Activated CD8-positive, alpha-beta memory T cell treated with anti-CD3 and anti-CD28 coated beads for 1 hour (primary cell): ENCODE measurements at places on chromosomes 7 and 10.

DNA sequence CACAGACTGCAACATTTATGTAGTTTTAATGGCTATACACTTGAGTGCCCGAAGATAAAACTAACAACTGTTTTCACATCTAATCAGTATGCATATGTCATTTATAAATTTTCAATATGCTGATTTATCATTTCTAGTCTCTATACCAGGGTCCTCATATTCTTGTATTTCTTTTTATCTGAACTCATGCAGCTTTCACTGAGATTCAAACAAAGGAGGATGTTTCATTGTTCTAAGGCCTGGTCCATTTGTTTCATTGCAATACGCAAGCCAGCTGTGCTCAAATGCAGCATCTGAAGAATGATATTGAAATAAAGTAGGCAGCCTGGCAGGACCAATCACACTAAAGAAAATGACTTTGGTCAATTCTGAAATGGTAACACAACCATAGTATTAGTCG, 31.7 kb downstream of the MAGI2 start:
- no peak for DNase-seq

DNA sequence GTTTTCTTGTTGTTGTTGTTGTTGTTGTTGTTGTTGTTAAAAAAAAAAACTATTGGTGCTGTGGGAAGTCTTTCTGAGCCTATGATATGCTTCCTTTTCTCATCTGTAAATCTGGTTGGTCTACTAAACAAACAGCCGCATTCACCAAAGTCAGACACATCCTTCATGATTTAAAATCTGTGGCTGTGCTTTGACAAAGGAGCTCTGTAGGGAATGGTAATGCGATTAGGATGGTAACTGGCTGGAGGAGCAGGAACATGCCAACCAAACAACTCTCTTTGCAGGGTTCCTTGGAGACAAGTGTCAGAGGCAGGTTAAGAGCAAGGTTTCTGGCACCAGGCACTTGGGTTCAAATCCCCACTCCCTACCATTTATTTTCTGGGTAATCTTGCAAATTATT, 14.9 kb upstream of the SP4 start:
- DNase-seq = no peak

DNA sequence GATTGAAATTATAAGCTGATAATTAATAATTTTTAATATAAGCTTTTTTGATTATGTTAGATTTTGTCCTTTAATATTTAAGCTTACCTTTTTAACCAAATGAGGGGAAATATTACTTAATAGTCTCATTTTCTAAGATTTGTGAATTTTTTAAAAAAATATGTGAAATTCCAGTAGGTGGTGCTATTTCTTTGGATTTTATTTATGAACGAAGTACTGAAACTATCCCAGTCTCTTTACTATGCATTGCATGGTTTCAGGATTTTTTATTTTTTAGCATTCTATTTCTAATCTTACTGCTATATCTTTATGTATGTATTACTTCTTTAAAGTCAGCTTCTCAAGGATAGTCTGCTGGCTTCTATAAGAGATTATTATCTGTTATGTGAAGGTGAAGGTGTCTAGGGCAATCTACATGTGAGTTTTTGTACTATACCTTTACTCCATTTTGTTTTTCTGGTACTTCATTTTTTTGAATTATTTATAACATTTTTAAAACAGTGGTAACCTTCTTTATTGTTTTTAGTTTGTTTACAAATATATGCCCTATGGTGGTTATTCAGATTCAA, 78.3 kb downstream of the ATRNL1 start:
- no peak for DNase-seq

DNA sequence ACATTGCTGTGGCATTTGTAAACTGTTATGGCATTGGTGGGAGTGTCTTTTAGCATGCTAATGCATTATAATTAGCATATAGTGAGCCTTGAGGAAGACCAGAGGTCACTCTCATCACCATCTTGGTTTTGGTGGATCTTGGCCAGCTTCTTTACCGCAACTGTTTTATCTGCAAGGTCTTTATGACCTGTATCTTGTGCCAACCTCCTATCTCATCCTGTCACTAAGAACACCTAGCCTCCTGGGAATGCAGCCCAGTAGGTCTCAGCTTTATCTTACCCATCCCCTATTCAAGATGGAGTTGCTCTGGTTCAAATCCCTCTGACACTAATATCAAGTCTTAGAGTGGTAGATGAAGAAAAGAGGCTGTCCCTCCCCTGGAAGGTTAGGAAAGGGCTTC, 506.2 kb downstream of the GALNT17 start:
- DNase-seq = no peak

DNA sequence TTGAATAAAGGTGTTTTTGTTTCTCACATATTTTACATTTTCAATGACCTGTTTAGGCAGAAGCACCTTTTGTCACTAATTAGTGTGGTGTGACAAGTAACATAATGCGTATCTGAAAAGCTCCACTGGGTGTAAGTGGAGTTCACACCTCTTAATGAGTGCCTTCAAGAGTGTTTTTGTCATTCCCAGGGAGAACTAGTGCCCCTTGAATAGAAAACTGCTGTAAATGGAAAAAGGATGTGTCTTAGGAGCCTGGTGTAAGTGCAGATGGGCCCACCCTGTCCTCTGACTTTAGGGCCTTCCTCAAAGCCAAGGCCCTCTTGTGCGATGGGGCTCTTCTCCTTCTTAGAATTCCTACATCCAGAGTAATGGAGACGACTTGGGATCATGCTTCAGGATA, 170.0 kb downstream of the MGMT start:
- no peak for DNase-seq

DNA sequence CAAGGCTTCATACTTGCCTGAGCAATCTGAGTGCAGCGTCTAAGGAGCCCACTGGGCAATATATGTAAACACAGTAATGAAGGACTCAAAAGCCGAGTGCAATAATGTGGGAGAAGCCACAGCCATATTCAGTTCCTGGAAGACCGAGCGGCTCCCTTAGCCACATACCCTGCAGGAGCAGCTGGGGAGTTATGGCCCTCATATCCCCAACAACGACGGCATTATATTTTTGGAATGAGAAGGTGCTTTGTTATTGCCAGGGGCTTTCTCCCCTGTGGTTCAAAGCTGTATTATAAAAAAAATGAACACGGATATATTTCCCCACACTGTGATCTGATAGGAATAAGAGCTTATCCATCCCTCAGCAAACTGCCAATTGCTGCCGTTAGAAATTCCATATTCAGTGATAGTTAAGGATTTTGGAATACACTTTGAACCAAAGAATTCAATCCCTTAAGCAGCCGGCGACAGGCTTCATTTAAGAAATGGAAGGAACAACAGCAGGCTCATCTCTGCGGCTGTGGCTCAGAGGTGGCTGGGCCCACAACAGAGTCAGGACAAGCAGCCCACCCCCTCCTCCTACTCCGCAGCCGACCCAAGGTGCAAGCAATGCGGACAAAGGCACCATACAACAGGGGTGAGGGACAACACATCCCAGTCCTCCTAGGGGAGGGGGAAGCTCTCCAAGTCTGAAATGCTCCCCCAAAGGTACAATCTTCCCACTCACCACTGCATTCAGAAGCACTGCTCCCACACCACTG, 77.2 kb downstream of the TNS3 start:
- no peak for DNase-seq

- DNase-seq = no peak
Measured at GRCh38 chr7:142871260-142872105, 14.1 kb downstream of the TRPV6 start.

DNA sequence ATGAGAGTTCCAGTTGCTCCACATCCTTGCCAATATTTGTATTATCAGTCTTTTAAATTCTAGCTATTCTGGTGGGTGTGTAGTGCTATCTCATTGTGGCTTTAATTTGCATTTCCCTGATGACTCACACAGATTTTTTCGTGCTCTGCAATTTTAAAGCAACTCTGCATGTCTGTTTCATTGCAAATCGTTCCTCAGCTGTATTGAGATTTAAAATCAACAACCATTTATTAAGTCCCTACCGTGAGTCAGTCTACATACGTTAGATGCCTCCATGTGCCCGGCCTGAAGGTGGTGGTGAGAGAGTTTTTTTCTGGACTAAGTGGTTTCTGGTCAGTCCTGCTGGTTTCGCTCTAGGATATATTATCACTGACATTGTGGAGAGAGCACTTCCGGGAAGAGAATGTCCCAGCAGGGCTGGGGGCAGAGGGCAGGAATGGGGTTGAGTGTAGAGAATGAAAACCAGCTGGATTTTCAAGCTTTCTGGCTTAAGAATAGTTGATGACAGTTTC, 8.4 kb upstream of the HYCC1 start:
- DNase-seq = no peak

- no peak for DNase-seq
Measured at GRCh38 chr7:125383324-125383723, 453.7 kb upstream of the POT1 start.

DNA sequence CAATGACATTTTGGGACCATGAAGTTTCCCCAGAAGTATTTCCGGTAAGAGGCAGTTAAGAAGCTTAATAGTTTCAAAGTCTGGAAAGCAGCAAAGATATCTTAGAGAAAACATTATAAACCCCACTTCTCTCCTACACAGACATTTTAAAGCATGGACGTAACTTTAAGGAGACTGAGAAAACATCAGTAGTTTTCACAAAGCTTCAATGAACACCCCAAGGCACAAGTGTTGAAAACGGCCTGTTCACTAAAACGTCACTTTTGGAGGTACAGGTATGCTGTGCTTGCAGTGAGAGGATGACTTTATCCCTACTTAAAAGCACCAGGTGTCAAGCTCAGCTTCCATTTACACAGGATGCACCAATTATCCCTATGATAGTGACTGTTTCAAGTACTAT, 25.0 kb downstream of the NCOA4 start:
- DNase-seq = no peak

DNA sequence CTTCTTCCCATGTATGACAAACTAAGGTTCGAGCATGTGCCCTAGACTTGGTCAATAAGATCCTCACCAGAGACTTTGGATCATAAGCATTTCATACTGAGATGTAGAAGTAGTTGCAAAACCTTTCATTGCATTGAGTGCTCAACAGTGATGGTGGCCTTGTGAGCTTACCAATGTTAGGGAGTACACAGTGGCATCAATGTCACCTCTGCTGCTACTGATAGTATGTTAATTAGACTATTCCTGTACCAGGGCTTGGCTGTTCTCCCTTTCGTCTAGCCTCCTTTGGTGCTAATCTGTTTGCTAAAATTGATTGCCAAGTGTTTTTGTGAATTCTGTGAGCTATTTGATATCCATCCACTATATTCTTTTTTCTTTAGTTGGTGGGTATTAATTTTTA, 264.5 kb upstream of the SEMA3C start:
- DNase-seq = no peak

DNA sequence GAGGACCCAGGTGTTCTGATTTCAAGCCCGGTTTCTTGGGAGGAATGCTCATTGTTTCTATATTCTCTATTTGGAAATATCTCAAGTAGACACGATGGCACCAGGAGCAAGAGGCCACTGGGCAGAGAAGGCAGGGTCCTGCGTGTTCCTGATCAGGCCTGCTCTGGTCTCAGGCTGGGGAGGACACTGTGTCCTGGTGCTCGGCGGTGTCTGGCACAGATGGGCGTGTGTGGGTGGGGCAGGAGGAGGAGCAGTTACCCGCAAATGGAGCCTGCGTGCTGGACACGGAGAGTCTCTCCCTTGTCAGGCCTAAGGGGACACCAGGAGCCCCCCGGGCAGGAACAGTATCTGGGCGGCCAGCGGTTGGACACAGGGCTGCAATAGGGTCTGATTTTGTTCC, 25.9 kb upstream of the GOLGA7B start:
- no peak for DNase-seq

GRCh38 chr10:21242915-21243314, 282.6 kb downstream of the SKIDA1 start:
- no peak for DNase-seq

DNA sequence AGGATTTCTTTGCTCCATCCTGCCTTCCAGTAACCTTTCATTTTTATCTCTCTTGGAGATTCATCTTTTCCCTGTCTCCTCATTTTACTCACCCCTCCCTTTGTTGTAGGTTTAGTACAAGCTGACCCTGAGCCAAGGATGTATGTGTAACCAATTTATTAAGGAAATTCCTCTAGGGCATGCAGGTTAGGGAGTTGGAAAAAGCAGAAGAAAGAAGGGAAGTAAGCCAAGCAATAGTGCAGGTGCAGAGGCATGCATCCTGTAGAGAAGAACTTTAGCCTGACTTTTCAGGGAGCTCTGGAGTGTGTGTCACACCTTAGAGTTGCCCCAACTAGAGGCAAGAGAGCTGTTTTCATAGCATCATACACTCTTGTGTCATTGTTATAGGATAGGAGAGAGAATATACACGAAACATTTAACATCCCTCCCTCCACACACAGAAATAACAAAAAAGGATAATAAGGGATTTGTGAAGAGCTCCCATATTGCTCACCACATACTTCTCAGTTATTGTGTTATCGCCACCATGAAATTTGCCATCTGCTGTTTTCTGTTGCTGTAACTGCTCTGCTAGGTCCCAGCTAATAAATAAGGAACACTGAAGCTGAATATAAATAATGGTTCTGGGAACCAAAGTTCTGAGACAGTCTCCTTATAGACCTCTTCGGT, 21.8 kb upstream of the SEMA3C start:
- DNase-seq = no peak

DNA sequence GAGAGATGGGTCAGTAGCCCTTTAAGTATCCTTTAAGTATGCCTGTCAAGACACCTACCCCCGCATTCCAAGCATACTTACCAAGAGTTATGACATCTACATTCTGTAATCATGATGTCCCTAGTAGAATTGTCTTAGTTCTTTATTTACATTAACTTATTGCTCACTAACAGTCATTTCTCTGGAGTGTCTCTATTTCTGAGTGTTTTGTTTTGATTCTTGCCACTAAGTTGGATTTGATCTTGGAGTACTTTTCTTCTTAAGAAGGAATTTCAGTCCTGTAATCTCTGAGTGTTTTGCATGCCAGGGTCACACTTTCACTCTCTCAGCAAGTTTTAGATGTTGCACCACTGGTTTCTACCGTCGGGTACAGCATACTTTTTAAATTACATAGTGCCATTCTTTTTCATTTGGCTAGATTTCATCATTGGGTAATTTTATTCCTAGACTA, 1053.9 kb downstream of the KCNMA1 start:
- no peak for DNase-seq

GRCh38 chr10:7334642-7334964, 76.2 kb downstream of the SFMBT2 start:
- DNase-seq = no peak

- DNase-seq = no peak
Measured at GRCh38 chr7:139047970-139048369, 12.1 kb upstream of the ZC3HAV1L start.

DNA sequence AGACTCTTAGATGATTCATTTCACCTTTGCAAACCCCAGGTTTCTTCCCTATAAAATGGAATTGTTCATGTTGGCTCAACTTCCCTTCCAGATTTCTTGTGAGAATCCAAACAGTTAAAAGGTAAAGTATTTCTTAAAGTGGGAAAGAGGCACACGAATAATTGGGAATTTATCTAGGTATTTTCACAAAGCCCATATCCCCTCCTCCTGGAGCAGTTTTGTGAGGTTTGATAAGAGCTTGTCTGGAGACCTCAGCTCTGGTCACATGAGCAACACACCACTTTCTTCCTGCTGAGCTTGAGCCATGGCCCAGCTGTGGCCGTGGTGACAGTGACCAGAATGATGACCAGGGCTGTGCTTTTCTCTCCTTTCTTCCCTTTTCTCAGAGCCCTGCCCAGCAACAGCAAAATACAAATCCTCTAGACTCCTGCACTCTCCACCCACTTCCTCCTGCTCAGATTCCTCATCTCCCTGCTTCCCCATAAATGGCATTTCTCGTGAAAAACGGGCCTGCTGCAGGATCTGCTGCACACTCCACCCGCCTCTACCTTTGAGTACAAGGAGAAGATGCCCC, 87.7 kb downstream of the PIK3CG start:
- DNase-seq = no peak

- DNase-seq = no peak
Measured at GRCh38 chr7:25559581-25560367, 331.5 kb upstream of the NPVF start.

- DNase-seq = no peak
Measured at GRCh38 chr10:43120929-43121314, 17.3 kb upstream of the CSGALNACT2 start.
